ENCODE measurements at places on chromosomes 7 and 10.

DNA sequence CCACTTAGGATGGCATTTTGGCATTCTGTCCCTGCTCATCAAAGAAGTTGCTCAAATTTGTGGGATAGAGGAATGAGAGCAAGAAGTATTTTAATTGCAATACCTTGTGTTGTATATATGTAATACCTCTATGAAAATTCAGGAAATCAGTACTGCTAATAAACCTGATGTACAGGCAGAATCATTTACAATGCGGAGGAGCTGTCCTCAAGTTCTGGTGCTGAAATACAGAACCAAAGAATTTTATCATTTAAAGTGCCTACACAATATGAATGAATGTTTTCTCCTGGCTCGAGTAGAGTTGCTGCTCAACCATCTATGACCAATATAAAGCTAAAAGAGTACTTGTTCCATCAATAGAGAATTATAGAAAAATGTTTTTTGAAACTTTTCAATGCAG, 305.8 kb downstream of the PLXNA4 start:
- DNase-seq, result peak; percentile 18

DNA sequence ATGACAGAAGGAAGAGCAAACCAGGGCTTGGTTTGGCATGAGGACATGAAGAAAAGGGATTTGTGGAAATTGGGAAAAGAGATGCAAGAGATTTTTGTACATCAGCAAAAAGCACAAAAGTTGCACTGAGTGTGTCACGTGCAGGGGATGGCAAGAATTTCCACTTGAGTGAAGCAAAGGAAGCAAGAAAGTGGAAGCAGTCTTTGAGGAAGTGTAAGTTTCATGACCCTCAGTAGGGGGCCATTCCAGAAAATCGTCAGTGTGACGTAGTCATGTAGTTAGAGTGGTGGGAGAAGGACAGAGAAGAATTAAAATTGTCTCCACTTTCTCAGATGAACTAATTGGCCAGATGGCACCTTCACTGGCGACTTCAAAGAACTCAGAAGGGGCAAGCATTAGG, 123.3 kb upstream of the FZD1 start:
- peak; percentile 75 for DNase-seq

- DNase-seq, result no peak
Measured at GRCh38 chr10:129861776-129862531, 102.1 kb downstream of the EBF3 start.

DNA sequence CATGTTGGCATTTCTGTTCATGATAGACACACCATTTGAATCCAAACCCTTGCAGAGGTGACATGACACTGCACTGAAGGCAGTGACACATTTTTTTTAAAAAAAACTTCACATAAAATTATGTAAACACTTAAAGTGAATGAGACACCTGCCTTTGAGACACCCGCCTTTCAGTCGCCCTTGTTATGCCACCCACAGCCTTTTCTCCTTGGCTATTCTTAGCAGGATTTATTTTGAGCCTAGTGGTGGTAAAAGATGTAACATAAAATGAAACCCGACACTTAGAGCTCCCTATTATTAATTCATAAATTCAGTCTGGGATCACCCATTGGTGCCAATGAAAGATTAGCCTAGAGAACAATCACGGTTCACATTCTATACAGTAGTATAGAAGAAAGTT, 161.3 kb downstream of the DYNC1I1 start:
- DNase-seq, result no peak

DNA sequence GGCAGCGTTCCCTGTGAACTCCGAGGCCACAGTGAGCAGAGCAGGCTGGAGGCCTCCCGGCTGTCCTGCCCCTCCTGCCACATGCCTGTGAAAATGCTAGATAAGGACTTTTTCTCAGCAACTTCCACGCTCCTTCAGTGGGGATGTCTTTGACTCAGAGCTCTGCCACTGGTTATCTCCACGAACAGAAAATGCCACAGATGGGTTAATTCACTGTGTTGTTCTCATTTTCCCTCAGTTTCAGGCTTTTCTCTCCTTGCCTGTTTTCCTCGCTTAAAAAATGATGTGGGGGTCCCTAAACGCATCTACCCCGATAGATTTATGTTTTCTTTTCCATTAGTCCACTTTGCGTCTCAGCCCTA, 51.3 kb downstream of the IKZF1 start:
- DNase-seq, result no peak

DNA sequence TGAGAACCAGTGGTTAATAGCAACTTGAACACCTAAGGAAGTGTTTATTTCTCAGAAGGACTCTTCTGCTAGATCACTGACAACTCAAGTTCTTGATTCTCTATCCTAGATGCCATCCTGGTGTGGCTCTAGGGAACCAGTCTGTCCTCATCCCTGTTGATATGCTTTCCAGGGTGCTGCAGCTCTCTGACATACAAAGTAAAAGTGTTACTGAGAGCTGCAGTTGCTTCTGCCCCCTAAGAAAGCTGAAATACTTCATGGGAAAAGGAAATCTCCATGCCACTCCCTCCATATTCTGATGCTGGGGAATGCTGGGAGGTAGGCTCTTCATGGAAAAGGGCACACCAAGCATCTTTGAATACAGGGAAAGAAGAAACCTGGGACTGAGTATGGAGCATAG, 168.1 kb downstream of the KLF6 start:
- no peak for DNase-seq

DNA sequence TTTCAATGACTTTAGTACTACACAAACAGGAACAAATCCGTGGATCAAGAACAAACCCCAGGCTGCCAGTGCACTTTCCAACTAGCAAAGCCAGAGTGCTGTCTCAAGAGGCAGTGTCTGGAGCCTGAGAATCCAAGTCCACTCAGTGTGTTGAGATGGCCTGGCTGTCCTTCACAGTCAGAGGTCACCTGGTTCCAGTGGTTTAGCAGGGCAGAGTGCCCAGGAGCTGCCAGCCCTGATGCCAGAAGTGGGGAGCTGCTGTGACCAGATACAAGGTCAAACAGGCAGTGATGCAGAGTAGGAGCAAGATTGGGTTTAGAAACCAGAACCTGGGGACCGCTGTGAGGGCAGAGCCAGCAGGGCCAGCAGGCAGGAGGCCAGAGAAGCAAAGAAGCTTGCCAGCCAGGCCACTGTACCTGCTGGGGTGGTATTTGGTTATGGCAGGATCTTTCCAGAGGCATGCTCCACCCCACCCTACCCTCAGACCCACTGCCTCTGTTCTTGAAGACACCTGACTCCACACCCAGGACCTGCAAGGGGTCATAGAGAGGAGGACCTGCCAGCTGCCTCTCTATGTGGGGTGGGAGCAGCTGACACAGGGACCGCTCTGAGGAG, 35.6 kb upstream of the C10orf90 start:
- DNase-seq, result no peak

DNA sequence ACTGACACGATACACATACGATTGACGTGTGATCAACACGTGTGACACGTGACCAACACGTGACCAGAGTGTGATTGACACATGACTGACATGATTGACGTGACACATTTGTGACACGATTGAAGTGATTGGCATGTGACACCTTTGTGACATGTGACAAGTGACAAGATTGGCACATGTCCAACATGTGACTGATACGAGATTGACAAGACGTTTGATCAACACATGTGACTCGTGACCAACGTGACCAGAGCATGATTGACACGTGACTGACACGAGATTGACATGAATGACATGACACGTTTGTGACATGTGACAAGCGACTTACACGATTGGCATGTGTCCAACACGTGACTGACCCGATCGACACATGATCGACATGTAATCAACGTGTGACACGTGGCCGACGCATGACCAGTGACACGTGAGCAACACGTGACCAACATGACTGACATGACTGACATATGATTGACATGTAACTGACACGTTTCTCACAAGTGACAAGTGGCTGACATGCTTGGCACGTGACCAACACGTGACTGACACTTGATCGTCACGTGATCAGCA, 22.0 kb downstream of the CRPPA start:
- no peak for DNase-seq

- no peak for DNase-seq
Measured at GRCh38 chr10:127999297-128000129, 92.6 kb downstream of the PTPRE start.

DNA sequence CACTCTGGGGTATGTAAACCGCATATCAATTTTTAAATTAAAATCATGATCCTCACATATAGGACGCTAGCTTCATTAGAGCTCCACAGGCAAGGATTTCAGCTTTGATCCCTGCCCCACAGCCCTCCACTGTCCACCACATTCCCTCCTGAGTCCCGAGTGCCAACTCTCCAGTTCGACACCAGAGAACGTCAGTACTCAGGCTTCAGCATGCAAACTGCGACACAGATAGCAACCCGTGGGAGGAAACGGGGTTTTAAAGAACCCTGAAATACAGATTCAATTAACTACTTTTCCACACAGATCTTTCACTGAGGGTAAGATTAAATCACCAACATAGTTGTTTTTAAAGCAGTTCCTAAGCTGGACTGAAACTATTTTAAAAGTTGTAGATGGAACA, 26.1 kb downstream of the RAPGEF5 start:
- no peak for DNase-seq

DNA sequence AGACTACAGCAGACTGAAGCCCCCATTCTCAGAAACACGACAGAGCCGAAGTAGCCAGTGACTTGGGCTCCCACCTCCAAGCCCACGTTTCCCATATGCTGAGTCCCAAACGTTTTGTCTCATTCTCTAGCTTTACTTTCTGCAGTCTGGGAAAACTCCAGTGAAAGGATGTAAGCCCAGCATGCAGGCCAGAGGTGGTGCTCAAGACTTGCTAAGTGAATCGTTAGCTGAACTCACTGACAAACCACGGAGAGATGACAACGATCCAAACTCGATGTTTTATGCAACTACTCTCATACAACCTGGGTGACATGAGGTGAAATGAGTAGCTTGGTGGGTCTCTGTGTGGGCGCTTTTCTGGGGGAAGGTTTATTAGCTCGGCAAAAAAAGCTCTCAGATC, 731.8 kb downstream of the SUGCT start:
- DNase-seq, result no peak

DNA sequence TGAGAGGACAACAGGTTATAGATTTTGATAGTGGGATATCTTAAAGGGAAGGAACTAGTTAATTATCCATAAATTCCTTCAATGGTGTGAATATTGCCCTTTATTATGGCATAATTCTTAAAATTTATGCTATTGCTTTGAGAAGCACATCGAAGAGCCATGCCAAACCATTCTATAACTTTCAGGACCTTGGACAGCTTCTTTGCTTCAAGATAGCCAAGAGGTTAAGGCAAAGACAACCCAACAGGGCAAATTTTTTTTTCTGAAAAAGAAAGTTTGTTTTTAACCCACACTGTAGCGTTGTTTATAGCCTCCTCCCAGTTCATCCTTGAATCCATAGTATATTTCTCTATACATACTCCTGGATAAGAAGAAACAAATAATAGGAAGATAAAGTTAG, 103.2 kb downstream of the NRG3 start:
- peak; percentile 34 for DNase-seq

DNA sequence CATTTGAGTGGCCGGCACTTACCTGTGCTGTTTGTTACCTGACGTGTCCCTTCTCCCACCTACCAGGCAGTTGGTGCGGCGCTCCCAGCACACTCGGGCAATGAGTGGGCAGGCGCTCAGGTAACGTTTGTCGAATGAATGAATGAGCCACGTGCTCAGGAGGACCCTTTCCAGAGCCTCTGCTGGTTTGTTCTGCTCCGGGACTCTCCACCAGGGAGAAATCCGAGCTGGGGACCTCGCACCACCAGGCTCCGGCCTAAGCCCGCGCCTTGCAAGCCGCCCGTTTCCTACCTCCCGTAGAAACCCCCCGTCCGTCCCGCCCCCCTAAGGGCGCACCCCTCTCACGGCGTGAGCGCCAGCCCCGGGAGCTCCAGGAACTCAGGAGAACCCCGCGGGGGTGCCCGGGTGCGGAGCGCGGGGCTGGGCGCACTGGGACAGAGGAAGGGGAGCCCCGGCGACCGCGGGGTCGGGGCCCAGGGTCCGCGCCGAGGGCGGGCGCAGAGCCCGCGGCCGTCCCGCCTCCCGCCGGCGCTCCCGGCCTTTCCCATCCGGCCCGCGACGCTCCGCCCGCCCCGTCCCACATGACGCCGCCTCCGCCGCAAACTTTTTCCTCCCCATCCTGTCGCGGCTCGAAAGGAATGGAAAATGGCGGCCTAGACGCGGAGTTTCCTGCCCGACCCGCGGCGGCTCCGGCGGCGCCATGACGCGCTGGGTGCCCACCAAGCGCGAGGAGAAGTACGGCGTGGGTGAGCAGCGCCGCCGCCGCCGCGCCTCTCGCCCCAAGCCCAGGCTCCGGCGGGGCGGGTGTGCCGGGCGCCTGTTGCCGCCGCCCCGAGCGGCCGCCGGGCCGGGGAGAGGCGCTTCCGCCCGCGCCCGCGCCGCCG, at the start of gene DOCK1:
TSS of gene DOCK1 (plus strand) at position 611 of the 884 bp plus-strand sequence. CDS start at position 701, 90 bp downstream.
- no peak for DNase-seq

GRCh38 chr7:130371046-130371445, 9.2 kb upstream of the CPA1 start:
- DNase-seq, result peak; percentile 53

- no peak for DNase-seq
Measured at GRCh38 chr7:79084423-79084822, 369.0 kb downstream of the MAGI2 start.

DNA sequence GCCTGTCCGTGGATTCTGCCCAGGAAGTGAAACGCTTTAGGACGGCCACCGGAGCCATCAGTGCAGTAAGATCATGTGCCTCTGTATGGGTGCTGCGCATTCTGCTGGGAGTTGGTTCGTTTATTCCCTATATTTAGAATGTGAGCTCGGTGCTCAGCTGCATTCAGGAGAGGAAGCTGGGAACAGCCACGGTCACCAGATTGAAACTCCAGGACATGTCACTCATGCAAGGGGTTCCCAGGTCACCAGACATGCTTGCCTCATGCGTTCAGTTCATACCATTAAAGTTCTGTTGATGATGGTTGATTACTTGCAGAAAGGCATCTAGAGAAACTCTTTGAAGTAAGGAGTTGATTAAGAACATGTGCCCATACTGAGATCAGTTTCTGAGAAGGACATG, 78.1 kb downstream of the TRRAP start:
- DNase-seq, result no peak

GRCh38 chr10:117677890-117678500, 135.4 kb downstream of the EMX2 start:
- DNase-seq, result peak; percentile 81

GRCh38 chr10:82394122-82394521, 519.1 kb downstream of the NRG3 start:
- DNase-seq, result no peak

Measured in renal cortical epithelial cell (primary cell).